T-cell (primary cell): ENCODE measurements at places on chromosomes 2 and 18.

- no peak for DNase-seq
Observed at GRCh38 chr2:181371195-181371594, 86.0 kb upstream of the ITGA4 start.

- DNase-seq = no peak
Observed at GRCh38 chr2:51711766-51712165, 679.8 kb upstream of the NRXN1 start.

DNA sequence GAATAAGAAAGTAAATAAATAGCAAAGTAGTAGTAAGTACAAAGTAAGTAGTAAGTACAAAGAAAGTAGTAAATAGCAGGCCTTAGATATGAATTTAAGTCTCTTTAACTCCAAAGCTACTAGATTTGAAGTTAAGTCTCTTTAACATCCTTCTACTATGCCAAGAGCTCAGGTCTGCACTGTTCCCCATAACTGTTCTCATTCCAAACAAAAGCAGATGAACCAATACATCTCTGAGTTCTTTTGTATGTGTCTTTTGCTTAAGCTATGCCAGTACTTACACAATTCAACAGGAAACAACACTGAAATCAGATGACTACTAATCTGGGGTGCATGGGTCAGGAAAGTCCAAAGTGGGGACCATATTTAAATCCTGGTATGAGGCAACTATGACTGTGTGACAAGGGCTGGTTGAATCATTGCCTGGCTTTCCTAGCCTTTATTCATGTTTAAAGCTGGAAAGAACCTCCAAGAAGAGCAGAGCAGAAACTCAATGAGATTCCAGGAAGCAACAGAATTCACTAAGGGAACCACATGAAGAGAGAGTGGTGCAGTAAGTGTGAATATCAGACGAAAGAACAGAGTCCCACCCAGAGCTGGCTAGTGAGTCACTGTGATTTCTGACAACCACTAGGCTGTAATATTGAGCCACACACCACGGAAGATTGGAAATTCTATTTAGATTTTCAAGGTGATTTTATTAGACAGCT lies 51.0 kb upstream of the CYP26B1 start:
- no peak for DNase-seq

GRCh38 chr2:19505199-19506136 lies 147.0 kb upstream of the OSR1 start:
- DNase-seq = no peak
